Osteoblast (primary cell): ENCODE measurements at places on chromosomes 16 and 17. TPM values are rescaled to one million over a fixed set of nuclear protein-coding genes. Genes with fewer than 3 reads are reported as not detected.

DNA sequence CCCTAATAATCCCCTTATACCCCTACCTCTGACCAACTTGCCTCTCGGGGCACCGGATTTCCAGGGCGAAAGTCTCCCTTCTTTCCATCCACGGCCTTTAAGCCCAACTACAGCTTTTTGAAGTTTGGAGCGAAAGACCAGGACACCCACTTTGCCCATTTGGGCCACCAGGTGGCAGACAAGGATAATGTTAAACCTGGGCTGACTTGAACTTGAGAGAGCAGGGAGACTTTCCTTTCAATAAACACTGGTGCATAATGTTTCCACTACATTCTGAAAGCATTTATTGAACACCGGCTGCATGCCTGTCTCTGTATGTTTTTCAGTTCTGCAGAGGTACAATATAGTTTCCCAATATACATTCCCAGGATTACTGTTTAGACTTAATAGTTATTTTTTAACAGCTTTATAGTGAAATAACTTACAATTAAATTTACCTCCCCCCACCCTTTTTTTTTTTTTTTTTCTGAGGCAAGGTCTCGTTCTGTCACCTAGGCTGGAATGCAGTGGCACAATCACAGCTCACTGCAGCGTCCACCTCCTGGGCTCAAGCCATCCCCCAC lies 6.9 kb upstream of the CES3 start:
- peak; percentile 93 for DNase-seq

DNA sequence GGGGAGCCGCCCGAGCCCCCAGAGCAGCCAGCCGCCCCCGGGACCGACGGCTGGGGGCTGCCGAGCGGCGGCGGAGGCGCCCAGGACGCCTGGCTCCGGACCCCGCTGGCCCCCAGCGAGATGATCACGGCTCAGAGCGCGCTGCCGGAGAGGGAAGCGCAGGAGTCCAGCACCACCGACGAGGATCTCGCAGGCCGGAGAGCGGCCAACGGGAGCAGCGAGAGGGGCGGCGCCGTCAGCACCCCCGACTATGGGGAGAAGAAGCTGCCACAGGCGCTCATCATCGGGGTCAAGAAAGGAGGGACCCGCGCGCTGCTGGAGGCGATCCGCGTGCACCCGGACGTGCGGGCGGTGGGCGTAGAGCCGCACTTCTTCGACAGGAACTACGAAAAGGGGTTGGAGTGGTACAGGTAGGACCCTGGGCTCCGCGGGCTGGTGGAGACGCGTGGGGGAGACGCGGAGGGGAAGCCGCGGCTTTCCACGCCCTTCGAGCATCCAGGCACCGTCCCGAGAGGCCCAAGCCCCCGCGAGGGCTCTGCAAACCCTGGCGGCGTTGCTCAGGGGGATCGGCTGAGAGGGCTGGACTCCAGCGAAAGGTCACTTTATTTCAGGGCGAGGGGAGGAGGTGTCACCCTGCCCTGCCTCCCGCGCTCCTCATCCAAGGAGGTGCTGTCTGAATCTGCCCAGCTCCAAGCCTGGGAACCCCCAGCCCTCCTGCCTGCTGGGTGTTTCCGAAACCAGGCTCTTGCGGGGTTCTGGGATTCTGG lies 1.2 kb downstream of the HS3ST4 start:
- peak; percentile 62 for DNase-seq

DNA sequence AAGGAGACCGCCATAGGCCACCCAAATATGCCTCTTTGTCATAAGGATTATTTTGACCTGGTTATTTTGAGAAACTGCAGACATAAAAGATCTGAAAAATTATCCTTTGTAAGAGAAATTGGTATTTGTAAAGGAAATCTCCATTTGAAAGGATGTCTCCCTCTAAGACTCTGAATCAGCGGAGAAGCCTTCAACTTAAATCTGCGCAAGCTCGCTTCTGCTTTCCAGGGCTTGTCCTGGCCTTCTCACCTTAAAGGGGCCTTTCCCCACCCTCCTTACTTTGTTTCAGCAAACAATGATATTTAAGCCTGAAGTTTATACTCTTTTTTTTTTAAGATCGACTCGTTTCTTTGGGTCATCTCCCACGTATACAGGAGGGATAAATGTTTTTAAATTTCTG lies 34.5 kb downstream of the HSBP1 start:
- no peak for DNase-seq

GRCh38 chr16:68987734-68988457 lies 117.6 kb upstream of the HAS3 start:
- DNase-seq: no peak

- no peak for DNase-seq
Measured at GRCh38 chr17:21127509-21128077, 829 bp downstream of the DHRS7B start.

DNA sequence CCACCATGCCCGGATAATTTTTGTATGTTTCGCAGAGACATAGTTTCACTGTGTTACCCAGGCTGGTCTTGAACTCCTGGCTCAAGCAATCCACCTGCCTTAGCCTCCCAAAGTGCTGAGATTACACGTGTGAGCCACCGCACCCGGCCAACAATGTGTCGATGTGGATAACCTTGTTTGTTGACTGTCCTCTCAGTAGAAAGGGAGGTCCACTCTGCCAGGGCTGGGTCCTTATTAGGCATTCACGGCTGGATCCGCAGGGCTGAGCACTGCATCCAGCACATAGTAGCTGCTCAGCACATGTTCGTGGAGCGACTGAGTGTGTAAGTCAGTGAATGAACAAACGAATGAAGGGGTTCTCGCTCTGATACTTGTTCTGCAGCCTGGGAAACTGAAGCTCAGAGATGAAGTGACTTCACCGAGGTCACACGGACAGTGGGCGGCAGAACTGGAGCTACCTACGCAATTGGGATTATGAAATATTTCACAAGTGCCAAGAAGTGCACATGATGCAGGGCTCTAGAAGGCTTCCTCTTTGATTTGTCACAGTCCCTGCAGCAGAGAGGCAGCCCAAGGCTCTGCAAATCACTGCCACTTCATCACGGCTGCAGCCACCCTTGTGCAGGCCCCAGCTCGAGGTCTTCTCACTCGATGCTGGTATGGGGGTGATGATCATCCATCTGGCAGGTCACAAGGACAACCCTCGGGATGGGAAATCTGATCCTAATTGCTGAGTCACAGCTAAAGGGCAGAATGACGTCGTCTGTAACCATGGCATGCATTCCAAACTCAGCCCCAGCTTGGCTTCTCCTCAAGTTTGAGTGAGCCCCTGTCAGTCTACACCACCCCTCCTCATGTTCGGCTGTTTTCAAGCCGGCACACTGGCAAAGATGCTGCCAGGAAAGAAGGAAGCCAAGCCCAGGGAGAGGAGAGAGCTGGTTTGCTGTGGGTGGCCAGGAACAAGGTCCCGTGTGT lies 28.0 kb upstream of the SNN start:
- DNase-seq: peak; percentile 86

GRCh38 chr16:66229651-66230050 lies 136.8 kb upstream of the CDH5 start:
- DNase-seq: no peak

- DNase-seq: no peak
Measured at GRCh38 chr17:19013806-19014627, 9.5 kb upstream of the FAM83G start.

DNA sequence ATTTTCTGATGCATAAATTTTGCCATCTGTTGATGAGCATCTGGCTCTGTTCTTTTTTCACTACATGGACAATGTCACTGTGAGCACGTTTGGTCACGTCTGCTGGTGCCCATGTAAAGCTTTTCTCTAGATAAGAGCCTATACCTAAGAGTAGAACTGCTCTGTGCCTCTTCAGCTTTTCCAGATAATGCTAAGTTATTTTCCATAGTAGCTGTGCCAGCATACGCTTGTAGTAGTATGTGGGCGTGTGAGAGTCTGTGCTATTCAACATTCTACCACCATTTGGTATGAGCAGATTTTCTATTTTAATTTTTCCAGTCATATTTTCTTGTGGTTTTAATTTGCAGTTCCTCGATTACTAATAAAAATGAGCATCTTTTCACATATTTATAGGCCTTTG lies 33.2 kb downstream of the VPS35L start:
- no peak for DNase-seq

- DNase-seq: peak; percentile 76
Measured at GRCh38 chr16:8852534-8852933, 16.3 kb downstream of the CARHSP1 start.

DNA sequence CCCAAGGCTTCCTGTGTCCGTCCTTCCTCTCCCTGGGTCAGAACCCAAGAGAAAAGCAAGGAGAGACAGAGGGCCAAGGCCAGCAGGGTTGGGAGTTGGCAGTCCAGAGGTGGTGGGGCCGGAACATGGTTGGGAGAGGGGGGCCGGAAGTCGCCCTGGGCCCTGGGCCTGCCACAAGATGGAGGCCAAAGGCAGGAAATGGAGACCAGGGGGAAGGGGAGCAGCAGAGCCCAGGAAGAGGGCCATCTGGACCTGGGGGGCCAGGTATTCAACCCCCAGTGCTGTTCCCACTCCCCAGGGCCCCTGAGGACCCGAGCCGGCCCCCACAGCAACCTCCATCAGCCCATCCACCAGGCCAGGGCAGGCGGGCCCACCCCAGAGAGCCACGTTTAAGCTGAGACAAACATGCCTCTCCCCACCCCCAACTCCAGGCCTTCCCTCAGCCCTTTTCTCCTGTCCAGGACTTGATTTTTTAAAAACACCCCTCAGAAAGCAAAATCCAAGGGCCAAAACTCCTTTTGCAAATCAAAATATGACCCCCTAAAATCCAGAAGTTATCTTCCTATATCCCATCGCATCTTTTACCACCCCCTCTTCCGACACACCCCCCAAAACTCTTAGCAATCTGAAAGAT lies 4.4 kb upstream of the BCL6B start:
- peak; percentile 69 for DNase-seq

DNA sequence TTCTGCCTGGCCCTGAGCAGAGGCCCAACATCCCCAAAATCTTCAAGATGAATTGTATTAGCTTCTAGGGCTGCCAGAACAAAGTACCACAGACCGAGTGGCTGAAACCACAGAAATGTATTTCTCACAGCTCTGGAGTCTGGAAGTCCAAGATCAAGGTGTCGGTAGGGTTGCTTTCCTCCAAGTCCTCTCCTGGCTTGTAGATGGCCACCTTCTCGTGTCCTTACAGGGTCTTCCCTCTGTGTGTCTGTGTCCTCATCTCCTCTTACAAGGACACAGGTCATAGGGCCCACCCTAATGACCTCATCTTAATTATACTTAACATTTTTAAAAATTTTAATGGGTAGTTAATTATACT lies 215.7 kb downstream of the NTN1 start:
- no peak for DNase-seq

DNA sequence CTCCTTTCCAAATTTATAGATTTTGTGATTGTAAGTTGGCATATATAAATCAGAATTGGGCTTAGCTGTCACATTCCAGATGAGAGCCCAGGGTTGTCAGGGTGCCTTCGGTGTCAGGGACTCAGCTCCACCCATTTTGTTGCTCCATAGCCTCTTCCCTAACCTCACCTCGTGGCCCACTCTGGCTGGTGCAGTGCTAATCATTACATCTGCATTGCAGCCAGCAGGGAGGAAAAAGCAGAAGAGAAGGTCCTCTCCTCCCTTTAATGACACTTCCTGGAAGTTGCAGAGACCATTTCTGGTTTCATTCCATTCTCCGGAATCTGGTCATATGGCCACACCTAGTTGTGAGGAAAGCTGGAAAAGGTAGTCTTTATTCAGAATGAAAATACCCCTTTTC lies 113.3 kb downstream of the CCT6B start:
- no peak for DNase-seq

- peak; percentile 88 for DNase-seq
Measured at GRCh38 chr16:72050769-72051464, 3.4 kb upstream of the HP start.

DNA sequence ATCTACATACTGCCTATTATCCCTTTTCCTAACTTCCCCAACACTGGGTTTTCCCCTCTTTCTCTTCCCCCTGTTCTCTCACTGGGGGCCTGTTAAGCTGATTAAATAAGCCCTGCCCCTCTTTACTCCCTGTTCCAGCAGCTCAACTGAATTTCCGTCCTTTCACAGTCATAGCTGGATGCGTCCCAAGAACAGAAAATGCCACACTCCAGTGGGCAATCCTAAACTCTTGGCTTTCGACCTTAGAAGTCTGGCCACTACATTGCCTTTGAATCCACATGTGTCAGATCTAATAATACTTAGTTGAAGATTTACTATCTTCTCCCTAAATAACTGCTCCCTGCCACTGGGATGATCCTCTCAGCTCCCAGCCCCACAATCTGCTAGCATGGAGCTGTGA lies 34.5 kb downstream of the KCNJ16 start:
- DNase-seq: no peak

GRCh38 chr16:57273359-57273758 lies 11.1 kb downstream of the PLLP start:
- DNase-seq: no peak

GRCh38 chr17:80082403-80083135 lies 18.8 kb upstream of the GAA start:
- DNase-seq: peak; percentile 98

- peak; percentile 88 for DNase-seq
Measured at GRCh38 chr17:82017612-82018151, 5.0 kb downstream of the CENPX start.

GRCh38 chr16:67547423-67548264 lies 14.7 kb upstream of the CTCF start:
- DNase-seq: peak; percentile 65

DNA sequence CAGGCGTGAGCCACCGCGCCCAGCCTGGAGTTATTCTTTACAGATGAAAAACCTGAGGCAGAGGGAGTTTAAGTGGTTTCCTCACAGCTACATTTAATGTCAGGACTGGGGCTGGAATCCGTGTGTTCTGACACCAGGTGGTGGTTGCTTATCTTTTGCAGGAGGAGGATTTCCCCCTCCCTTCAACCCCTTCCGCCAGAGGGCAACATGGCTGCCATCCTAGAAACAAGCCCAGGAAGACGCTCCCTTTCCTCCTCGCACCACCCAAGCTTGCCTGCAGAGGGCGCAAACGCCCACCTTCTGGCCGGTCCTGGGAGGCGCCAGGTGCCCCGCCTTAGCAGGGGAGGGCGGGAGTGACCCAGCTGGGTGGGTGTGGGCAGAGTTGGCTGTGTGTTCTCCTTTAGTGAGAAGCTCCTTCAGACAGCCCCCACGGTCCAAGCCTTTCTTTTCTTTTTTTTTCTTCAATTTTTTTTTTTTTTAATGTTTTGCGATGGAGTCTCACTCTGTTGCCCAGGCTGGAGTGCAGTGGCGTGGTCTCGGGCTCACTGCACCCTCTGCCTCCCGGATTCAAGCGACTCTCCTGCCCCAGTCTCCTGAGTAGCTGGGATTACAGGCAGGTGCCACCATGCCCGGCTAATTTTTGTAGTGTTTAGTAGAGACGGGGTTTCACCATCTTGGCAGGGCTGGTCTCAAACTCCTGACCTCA lies 9.9 kb upstream of the RAP1GAP2 start:
- DNase-seq: peak; percentile 98

GLTPD2 gene
- not detected in 2 replicates for total RNA-seq

ABCA3 gene
- total RNA-seq: 0.88 and 1.4 TPM in 2 replicates

MYO15A gene
- total RNA-seq: 1.1 and 1.2 TPM in 2 replicates

C17orf100 gene
- total RNA-seq: 0.29 and 0.72 TPM in 2 replicates

WSCD1 gene
- total RNA-seq: not detected in 2 replicates

IGSF6 gene
- total RNA-seq: under 0.01 and 0.36 TPM in 2 replicates

STH gene
- total RNA-seq: not detected in 2 replicates

RHBDL3 gene
- total RNA-seq: under 0.01 TPM in 2 replicates

FOXL1 gene
- 2.5 and 3.2 TPM in 2 replicates for total RNA-seq
